ENCODE measurements at places on chromosomes 2 and 18. TPM values are rescaled to one million over a fixed set of nuclear protein-coding genes. Genes with fewer than 3 reads are reported as not detected.

Gene CAVIN2
- total RNA-seq = not detected

Gene MORN2
- 18.4 TPM for total RNA-seq

Gene TXNDC2
- not detected for total RNA-seq

Gene IL36G
- total RNA-seq = not detected

Gene STPG4
- 0.26 TPM for total RNA-seq

Gene MAP2
- total RNA-seq = 123 TPM

Gene IL1RN
- not detected for total RNA-seq

- no peak for DNase-seq
Observed at GRCh38 chr2:206556357-206556949, 85.8 kb upstream of the FAM237A start.

GRCh38 chr2:121694398-121695170, 42.1 kb downstream of the NIFK start:
- DNase-seq = no peak

DNA sequence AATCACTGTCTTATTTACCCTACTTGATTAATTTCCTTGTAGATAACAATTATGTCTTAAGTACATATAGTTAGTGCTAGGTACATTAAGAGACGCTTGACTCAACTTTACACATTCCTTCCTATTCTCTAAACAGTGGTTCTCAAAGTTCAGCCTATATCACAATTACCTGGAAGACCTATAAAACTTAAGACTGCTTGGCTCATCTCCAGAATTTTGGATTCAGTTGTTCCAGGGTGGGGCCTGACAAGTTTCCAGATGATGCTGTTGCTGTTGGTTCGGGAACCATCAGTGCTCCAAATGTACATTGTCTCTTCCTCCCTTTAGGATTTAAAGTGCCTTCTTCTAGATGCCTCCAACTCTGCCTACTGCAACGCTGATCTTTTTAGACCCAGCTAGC, 4.0 kb downstream of the PPP3R1 start:
- no peak for DNase-seq

- DNase-seq = no peak
Observed at GRCh38 chr2:71714601-71715240, 261.4 kb downstream of the DYSF start.

GRCh38 chr18:50080932-50081560, 113.9 kb downstream of the MYO5B start:
- DNase-seq = no peak

GRCh38 chr2:221969087-221969829, 329.5 kb downstream of the PAX3 start:
- peak; percentile 23 for DNase-seq

DNA sequence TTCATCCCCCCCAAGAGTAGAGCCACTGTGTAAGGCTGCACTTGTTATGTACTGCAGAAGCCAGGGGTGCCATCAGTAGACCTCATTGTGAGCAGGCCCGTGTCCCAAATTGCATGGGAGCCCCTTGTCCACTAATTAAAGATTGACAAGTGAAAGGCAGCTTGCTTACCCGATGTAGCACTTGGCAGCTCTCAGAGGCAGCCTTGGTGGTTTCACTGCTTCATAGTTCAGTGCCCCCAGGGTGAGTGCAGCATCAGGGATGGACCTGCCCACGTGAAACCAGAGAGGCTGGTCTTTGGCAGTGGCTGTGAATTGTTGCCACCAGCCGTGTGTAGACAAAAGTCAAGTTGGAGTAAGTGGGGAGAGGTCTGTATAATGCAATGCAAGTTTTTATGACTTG, 13.3 kb downstream of the TUBB6 start:
- DNase-seq = no peak

DNA sequence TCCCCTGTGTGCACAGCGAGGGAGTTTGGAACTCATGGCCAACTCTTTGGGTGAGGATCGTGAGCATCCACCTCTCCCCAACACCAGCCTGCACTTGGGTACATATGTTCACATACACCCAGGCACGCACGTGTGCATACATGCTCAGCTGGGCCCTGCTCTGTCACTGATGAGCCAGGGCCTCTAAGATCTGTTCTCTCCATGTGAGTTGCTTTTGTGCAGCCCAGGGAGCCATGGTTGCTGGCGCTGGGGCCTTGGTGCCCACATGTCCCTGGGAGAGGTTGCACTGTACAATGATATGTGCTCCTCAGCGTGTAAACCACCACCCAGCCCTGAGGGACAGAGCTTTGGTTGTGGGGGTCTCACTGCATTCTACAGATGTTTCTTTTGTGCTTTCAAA, 44.1 kb downstream of the KLHL29 start:
- DNase-seq = no peak

DNA sequence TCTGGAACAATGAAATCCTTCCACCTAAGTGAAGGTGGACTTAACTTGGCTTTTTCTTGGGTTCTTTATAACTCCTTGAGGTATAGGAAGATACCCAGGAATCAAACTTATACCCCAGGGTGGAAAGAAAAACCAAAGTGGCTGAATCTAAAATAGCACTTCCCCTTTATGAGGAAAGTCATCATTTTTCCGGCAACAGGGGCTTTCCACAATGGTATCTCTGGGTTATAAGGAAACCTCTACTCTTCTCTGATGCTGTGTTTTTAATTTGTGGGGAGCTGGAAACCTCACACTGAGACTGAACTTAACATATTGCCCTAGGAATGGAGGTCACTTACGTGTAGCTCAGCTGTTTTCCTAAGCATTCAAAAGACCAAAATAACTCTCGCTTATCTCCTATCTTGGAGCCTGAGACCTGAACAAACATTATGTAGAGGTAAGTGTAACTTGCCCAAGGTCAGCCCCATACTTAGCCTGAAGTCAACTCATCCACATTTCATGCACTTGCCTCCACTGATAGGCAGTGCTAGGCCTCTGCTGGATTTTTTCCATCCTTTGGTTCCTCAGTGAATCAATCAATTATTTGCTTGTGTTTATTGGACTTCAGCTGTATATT, 117.9 kb downstream of the SETBP1 start:
- DNase-seq = no peak

DNA sequence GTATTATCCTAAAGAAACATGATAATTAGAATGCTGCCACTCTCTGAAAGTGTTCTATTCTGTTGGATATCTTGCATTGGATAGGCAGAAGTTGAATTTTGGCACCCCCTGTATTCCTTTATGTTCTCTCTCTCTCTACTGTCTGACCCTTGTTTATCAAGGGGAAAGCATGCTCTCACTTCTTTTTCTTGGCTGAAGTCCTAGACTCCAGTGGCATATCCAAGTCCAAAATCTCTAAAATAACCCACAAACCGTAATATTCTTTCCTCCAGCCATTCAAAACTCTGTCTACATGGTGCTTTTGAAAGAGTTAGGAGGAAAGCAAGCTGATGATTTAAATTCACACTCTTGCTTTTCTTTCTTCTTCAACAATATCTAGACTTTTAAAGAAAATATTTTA, 669.7 kb downstream of the TDRD15 start:
- DNase-seq = no peak

DNA sequence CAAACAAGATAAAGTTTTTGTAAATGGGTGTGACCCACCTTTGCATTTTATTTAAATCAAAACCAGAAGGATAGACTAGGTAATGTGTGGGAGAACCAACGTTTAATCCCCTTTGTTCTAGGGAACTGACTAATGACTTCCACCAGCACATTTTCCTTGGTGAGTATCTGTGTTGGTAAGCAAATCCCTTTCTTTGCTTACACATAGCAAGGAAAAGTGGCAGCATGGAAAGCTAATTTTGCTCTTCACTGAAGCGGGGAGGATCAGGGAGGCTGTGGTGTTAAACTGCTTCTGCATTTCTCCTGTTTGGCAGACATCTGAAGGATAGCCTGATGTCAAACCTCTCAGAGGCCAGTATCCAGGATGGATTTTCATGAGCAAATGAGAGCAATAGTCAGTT, 331.1 kb downstream of the PTPRM start:
- DNase-seq = no peak

- no peak for DNase-seq
Observed at GRCh38 chr2:102033031-102033749, 41.4 kb downstream of the IL1R2 start.

DNA sequence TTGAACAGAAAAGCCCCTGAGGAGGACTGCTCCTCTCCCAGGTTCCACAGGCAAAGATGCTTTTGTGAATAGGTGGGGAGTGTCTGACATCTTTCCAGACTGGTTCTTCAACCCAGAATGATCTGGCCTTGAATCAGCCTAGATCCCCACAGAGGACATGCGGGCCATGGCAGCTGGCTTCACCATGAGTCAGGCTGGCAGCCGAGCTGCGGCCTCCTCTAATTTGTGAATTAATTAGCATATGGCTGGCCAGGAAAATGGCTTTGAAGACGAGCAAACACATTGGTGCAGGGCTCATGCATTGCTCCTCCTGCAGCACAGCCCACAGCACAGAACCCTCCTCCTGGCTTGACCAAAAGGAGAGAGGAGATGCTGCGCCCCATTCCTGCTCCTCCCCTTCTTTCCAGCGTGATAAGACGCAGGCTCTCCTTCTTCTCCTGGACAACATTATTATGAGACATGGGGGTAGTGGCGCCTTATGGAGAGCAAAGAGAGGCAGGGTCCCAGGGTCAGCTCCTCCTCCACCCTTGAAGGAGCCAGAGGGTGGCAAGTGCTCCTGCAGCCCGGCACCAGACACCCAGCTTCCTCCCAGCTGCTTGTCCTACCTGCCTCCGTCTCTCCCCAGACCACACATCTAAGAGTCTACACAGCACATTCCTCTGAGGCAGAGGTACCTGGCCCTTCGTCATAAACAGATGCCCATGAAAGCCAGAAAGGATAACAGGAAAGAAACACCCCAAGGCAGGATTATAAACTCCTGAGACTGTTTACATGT, 66.7 kb downstream of the EDAR start:
- no peak for DNase-seq

DNA sequence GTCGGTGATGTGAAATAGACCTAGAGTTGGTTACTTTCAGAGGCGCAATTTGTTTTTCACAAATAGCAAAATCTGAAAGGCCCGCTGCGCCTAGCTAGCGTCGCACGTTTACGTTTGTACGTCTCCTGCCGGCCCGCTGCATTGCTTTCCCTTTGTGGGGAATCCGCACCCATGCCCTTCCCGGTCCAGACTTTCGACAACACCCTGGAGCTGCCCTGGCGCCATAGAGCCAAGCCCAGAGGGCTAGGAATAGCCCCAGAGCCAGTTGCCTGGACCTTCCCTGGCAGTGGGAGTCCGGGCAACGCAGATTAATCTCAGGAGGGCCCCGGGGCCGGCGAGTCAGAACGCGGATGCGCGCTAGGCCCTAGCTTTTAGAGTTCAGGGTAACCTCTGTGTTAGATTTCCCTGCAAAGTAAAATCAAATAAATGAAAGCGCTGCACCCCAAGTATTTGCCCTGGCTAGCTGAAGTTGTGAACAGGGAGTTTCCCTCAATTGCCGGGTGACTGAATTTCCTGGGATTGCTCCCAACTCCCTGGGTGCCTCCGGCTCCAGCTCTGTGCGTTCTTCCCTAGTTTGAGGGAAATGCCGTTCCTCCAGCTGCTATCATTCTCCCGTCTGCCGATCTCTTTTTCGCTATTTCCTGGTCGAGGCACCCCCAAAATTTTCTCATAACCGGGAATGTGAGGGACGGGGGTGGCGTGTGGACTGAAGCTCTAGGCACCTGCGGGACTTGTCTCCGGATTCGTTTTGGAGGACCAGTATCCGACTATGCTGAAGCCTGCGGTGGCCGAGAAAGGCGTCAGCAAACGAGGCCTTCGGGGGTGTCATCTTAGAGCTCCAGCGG, 1.2 kb upstream of the EN1 start:
- peak; percentile 30 for DNase-seq

DNA sequence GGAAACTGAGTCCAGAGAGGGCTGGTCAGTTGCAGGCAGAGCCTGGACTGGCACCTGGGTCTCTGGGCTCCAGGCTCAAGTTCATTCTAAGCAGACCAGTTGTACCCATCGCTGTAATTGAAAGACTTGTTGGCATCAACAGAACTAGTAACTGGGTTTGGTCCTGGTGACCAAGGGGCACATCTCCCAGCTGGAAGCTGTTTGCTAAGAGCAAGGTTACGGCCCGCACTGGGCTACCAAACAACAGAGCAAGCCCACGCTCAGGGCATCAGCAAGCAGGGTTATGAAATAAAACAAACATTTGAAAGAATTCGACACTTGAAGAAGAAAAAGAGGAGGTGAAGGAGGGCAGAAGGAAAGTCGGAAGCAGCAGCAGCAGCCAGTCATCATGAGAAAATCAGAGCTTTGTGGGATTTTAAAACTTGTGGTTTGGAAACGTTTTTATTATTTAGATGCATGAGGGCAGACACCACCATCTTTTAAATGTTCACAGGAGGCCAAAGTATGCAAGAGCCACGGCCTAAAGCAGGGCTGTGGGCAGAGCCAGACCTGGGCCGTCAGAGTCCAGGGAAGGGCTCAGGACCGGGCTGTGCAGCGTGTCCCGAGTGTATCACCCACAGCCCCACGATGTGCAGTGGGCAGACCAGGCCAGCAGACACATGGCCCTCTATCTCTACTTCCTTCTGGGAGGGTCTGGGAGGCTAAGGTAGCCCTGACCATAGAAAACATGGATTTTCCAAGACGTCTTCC, 220.3 kb downstream of the BCL2 start:
- DNase-seq = no peak

DNA sequence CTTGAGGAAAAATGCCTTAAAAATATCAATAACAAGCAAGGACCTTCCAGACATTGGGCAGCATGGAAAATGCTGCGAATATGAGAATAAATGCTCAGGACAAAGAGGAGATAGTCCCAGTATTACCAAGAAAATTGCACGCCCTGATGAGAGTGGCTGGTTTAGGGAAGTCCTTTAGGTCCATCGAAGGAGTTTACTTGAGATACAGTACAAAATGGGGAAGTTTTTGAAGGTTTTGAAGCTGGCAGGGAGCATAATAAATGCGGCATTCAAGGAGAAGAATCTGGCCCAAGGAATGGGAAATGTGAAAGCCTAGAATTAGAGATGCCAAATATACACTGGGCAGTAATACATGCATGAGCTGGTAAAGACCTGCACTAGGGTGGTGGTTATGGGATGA, 90.2 kb upstream of the SPATS2L start:
- no peak for DNase-seq

DNA sequence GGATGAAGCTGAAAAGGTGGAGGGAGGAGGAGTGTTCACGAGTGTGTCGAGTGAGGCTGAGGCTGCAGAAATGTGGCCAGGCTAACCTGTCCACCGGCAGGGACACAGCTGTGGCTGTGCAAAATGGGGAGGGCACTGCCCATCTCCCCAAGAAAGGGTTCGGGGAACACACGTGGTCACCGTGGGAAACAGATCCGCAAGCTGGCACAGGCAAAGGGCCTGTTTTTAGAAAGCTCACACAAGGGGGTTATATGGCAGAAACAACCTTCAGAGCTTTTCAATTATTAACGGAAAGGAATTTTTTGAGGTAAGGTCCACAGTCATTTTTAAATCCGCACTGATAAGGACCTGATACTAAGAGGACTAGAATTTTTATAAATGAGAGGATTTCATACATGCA, 35.7 kb downstream of the SH3YL1 start:
- no peak for DNase-seq

- DNase-seq = no peak
Observed at GRCh38 chr2:230557065-230557464, 141.1 kb downstream of the SP100 start.

DNA sequence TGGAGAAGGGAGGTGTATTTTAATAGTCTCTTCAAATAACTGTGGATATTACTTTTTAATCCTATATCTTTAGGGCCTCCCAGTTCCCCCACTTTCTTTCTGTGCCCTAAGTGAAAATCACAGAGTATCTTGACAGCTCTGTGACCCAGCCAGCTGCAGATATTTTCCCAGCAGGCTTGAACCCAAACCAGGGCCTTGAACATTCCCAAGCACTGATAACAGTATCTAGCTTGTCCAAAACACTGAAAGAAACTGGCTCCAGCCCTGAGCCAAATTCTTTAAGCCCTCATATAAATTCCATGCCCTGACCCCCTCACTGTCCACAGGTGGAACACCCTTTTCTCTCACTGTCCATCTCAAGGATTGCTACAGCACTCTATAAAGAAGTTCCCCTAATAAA, 388.1 kb upstream of the CHAC2 start:
- no peak for DNase-seq

Data from neural crest cell (in vitro differentiated cells).